Aortic smooth muscle cell (primary cell): ENCODE measurements at places on chromosomes 16 and 17. TPM values are rescaled to one million over a fixed set of nuclear protein-coding genes. Genes with fewer than 3 reads are reported as not detected.

Gene LGALS9
- total RNA-seq = 3.0 and 3.2 TPM in 2 replicates

Gene CDIP1
- total RNA-seq = 4.4 and 5.5 TPM in 2 replicates

Gene KRTAP9-2
- total RNA-seq = not detected in 2 replicates

Gene GUCY2D
- not detected in 2 replicates for total RNA-seq

Gene SARM1
- total RNA-seq = 6.0 and 6.5 TPM in 2 replicates

Gene BCO1
- not detected in 2 replicates for total RNA-seq

Gene DUSP14
- total RNA-seq = 49.9 and 51.3 TPM in 2 replicates

Gene NACA2
- not detected in 2 replicates for total RNA-seq

Gene MYH8
- total RNA-seq = not detected in 2 replicates

Gene FOXJ1
- not detected in 2 replicates for total RNA-seq

Gene NPW
- 0.06 and 0.13 TPM in 2 replicates for total RNA-seq

Gene ALDH3A1
- total RNA-seq = 1.1 and 2.7 TPM in 2 replicates

Gene MT1M
- 1.1 and 2.0 TPM in 2 replicates for total RNA-seq

Gene TBC1D28
- total RNA-seq = not detected in 2 replicates
